ENCODE measurements at places on chromosomes 2 and 18.

- DNase-seq: no peak
Observed at GRCh38 chr18:28204154-28204553, 27.2 kb upstream of the CDH2 start.

GRCh38 chr2:54891909-54892308 is 158.3 kb downstream of the RTN4 start:
- DNase-seq: no peak

GRCh38 chr18:2173486-2173885 is 397.8 kb downstream of the METTL4 start:
- no peak for DNase-seq

DNA sequence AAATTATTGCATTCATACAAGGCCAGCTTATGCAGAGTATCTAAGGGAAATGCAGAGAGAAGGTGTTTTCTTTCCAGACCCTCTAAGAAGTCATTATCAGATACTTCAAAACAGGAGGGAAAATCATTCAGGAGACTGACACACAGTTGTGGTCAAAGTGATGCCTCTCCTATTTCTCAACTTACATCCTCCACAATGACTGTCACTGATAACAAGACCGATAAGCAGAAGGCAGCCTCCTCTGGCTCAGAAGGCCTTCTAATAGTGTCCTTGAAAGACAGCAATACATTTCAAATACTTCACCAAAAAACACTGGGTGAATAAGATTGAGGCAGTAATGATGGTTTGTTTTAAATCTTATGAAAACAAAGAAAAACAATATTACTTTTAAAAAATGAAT is 199.7 kb downstream of the PIEZO2 start:
- DNase-seq: no peak

DNA sequence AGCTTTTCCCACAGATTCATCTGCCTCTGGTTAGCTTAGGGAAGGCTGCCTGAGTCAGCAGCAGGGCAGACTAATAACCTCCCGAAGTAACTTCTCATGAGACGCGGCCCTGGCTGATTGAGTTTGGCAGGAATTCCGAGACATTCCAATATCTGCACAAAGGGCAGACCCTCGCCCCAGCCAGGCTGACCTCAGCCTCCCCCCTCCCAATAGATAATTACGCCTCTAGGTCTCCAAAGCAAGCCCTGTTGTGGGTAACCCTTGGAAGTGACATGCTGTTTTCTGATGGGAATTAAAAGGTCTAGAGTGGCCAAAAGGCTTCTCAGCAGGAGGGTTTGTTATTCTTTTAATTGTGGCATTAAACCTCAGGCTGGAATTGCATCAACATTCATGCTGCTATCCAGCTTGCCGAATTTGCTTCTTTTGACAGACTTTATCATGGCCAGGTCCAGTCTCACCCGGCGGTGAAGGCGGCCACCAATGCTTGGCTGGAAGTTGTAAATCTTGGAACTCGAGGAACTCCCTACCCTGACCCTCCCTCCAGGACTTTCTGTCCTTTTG is 98.0 kb upstream of the SLC14A2 start:
- no peak for DNase-seq

GRCh38 chr2:60385648-60386047 is 167.8 kb downstream of the BCL11A start:
- DNase-seq: no peak

DNA sequence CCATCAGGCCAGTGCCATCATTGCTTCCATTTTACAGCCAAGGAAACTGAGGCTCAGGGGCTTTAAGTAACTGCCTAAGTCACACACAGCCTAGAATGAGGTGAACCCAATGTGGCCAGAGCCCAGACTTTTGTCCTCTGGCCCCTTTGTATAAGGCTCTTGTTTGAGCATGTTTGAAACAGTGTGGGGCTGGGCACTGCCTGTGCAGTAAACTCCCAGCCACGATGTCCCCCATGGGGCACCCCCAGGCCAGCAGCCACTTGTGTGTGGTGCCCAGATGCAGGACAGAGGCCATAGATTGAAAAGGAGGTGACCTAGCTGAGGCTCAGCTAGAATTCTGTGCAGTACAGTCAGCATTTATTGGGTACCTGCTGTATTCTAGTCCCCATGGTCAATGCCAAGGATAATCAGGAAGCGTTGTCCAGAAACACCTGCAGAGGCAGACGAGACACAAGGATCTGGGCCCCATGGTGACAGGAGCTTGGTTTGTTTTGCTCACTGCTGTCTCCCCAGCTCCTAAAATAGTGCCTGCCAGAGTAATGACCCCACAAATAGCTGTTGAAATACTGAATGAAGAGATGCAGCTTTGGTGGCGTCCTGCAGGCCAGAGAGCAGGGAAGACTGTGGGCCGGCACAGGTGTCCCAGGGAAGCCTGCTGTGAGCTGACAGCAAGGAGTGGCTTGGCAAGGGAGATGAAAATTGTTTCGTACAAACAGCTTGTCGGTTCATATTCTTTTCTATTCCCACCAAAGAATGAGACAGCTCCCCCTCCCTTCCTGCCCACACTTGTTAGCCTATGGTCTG is 160.7 kb downstream of the LDLRAD4 start:
- no peak for DNase-seq

- DNase-seq: no peak
Observed at GRCh38 chr2:230068651-230069055, at the start of gene SLC16A14. Gene SLC16A14, minus strand, starts transcription at chr2:230068924. Its CDS starts 9,572 bp downstream, at chr2:230059352.

DNA sequence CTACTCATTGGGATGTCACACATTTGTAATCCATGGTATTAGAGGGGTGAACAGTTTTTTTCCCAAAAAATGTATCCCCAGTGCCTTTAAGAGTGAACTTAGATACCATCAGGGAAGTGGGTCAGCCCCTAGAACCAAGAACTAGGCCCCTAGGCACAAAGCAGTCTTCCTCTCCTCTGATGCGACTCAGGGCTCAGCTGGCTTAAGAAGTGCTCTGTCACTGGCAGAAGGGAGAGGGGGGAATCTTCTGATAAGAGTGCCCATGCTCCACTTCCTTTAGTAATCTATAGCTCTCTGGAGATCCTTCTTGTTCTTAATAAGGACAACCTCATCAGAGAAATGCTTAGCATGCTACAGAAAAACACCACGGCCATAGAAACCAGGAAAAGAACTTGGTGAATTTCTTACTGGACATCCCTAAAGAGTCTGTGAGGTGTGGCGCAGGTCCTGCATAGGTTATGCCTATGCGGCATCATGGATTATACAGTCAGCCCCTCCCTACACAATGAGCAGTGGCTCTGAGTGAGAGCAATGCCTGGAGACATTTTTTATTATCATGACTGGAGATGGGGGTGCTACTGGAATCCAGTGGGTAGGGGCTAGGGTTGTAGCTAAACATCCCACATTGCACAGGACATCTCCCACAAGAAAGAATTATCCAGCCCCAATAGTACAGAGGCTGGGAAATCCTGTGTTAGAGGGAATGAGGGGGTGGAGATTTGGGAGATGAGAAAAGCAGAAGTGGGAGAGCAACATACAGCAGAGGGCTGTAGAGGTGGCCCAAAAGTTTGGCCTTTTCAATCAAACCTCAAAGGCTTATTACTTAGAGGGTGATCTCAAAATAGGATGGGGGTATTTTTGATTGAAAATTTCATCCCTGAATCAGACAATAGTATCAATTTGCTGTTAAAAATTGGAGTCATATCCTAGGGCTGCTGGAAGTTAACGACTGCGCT is 21.7 kb upstream of the ZNF385B start:
- DNase-seq: no peak

GRCh38 chr2:230665263-230665691 is 47.4 kb upstream of the CAB39 start:
- DNase-seq: no peak

GRCh38 chr2:17136877-17137276 is 381.4 kb downstream of the RAD51AP2 start:
- peak; percentile 93 for DNase-seq

- DNase-seq: no peak
Observed at GRCh38 chr2:238636269-238637073, 209.7 kb downstream of the ASB1 start.

GRCh38 chr2:240286596-240286995 is 146.1 kb upstream of the OTOS start:
- DNase-seq: no peak

GRCh38 chr2:162233197-162233596 is 10.0 kb downstream of the FAP start:
- DNase-seq: no peak

DNA sequence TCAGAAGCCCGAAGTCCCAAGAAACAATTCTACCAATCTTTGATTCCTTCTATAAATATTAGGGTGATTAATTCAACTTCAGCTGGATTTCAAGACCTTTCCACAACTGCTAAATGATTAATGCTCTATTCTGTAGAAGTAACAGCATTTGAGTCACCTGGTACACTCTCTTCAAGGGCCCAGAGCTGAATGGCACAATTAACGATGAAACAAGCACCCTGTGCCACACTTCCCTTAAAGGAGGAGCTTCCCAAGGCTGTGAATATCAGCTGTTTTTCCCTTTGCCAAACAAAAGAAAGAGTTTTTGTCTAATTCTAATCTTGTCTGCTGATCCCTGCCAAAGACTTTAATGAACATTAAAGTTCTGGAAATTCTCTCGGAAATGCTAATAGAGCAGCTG is 56.0 kb downstream of the BOD1L2 start:
- no peak for DNase-seq

GRCh38 chr2:233379441-233379840 is 25.1 kb downstream of the DGKD start:
- no peak for DNase-seq

DNA sequence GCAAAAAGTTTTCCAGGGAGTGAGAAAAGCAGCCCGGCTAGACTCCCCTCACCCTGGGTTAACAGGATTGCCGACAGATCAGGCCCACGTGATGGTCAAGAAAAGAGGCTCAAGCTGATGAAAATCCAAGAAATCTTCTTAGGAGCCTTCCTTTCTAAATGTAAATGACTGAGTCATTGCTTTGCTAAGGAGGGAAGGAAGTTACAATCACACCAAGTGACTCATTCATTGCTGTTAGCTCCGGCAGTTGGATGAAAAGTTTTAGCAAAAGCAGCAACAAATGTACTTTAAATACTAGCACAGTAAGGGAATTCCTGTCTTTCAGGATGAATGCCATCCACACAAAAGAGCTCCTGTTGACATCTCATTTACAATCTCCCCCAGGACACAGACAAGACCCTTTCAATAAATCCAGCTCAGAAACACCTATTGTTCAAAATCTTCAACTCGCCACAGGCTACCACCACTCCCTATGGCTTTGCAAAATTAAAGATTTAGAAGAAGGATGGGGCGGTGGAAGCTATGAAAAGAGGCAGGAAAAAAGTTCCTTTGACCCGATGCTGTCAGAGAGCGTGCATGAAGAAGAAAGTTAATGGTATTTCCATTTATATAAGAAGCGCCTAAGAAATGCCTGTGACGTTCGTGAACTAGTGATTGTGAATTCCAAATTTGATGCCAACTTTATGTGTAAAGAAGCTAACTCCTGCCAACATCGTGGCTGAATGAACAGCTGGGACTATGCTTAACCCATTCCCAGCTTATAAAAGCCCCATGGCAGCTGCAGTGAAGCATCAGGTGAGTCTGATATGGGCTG is 153.7 kb downstream of the TGIF1 start:
- DNase-seq: no peak

- DNase-seq: no peak
Observed at GRCh38 chr2:149872041-149872440, 284.5 kb upstream of the MMADHC start.

DNA sequence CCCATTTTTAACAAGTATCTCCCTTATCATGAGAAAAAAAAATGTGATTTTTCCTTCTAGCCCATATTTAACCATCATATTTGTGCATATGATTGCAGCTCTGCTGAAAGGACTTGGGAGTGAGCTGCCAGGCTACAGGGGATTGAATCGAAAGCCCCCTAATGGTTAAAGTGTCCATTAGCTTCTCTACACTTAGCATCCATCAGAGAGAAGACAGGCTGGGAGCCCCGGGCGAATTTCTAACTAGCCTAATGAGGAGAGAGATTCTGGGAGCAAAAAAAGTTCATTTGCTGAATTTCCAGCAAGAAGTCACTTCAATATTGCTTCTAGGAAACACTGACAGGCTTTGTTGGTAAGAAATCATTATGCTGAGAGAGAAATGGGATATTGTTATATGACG is 848.8 kb downstream of the TDRD15 start:
- DNase-seq: no peak

DNA sequence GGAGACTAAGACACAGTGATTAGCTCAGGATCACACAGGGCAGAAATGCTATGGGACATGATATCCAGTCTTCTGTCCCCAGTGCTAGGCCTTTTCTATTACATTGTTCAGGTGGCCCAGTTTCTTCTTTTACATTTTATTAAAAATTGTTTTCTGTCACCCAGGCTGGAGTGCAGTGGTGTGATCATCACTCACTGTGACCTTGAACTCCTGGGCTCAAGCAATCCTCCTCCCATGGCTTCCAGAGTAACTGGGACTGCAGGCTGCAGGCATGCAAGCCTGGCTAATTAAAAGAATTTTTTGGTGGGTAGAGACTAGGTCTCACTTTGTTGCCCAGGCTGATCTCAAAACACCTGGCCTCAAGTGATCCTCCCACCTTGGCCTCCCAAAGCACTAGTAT is 15.4 kb downstream of the PDK1 start:
- DNase-seq: no peak

DNA sequence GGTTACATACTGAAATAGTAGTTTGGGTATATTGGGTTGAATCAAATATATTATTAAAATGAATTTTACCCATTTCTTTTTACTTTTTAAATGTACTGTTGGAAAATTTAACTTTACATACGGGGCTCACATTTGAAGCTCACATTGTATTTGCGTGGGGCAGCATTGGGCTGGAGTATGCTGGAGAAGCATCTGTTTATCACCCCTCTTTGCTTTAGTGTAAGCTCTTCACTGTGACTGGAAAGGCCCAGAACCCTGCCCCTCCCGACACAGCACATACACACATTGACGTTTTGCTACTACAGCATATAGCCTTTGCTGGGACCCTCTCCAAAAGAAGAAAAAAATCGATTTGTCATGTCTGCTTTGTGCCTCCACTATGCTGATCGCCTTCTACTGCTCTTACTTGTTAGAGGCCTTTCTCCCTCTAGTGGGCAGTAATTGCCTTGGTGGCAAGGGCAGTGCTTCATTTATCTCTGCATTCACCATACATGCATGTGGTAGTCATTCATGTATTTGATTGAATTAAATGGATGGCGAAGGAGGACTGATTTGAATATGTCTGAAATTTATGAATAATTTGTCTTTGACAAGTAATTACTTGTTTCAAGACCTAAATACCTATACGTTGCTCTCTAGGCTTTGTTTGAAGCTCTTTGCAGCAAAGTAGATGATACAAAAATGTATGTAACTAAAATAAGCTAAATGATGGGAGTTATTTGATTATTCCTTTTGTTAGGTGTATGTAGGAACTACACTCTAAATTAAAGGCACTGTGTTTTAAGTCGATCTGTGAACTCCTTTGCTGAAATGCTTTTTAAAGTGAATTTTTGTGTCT is 37.4 kb downstream of the VAPA start:
- DNase-seq: no peak

- no peak for DNase-seq
Observed at GRCh38 chr2:215828528-215829184, 184.7 kb downstream of the MREG start.

GRCh38 chr2:144475569-144476275 is 44.2 kb downstream of the ZEB2 start:
- DNase-seq: no peak

All from SK-N-MC (cell line).